Body of pancreas (tissue), 4 donors: ENCODE measurements at places on chromosomes 11 and 22. TPM values are rescaled to one million over a fixed set of nuclear protein-coding genes. Genes with fewer than 3 reads are reported as not detected.

DNA sequence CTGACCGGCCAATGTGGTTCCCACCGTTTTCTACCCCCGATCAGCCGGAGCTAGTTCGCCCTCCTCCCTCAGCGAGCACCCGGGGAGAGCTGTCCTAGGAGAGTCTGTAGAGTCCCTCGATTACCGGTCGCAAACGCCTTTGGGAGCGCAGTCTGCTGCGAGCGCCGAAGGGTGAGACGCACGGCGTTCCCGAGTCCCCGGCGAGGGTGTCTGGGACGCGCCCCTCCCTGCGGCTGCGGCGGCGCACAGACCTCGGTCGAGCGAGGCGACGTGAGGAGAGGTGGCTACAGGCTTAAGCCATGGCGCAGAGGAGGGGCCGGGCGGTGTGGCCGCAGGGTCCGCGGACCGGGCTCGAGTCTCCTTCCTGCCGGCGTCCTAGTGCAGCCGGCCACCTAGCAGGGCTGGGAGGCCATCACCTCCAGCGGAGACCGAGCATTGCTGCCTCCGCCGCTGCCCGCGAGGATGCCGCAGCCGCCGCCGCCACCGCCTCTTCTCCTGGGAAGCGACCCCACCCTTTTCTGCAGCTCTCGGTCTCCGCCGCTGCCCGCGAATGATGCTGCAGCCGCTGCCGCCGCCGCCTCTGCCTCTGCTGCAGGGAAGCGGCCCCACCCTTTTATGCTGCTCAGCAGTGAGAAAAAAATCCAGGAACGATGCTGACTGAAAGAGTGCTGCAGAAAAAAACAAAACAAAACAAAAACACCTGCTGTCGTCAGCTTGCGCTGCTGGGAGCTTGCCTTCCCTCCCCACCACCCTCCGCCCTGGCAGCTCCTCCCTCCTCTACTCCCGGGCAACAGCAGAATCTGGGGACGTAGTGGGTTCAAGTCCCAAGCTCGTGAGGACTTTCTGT, at the start of gene MAP6:
Gene MAP6 (minus strand): TSS at position 588 of the 847 bp plus-strand sequence. CDS start 669 bp downstream, outside the sequence.
- DNase-seq = no peak
- H3K27ac ChIP-seq = no peak within 1 kb of the TSS
- H3K4me1 ChIP-seq = peaks cover 19% of the 10 kb centered on the region

GRCh38 chr11:11320825-11321224, 32.2 kb downstream of the CSNK2A3 start:
- no peak for DNase-seq
- H3K4me3 ChIP-seq = no peak overlapping the region
- no peak overlapping the region for H3K27ac ChIP-seq
- no peaks in the 10 kb centered on the region for H3K27me3 ChIP-seq
- H3K4me1 ChIP-seq = no peaks in the 10 kb centered on the region

CD3E gene
- total RNA-seq = 0.99 TPM

DNA sequence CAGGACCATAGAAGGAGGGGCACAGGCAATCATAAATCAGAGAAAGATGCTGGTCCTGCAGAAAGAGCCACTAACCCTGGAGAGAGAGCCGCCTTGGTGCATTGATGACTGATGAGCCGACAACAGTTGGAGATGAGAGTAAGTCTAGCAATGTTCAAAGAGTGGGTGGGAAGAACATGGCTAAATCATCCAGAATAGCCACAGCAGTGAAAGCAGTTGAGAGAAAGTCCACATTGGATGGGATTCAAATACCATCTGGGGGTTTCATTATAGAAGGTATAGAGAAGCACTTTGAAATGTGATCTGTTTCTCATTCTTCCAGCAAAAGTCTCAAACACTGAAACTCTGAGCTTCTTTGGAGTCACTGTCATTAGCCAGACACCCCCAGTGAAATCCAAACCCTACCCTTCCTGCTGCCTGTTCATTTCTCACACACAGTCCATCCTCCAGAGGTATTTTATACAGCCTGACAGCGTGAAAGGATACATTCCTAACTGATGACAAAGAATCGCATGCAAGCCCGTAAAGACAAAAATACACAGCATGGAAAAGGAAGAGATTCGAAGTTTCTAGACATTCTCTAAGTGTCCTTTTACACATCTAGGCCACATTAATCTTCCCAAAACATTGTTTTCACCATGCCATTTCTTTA, 303.1 kb upstream of the MPPED2 start:
- no peaks in the 10 kb centered on the region for H3K27me3 ChIP-seq
- H3K4me3 ChIP-seq = no peak overlapping the region
- H3K4me1 ChIP-seq = no peaks in the 10 kb centered on the region
- DNase-seq = no peak
- no peak overlapping the region for H3K27ac ChIP-seq

OR5B3 gene
- not detected for total RNA-seq

TPBGL gene
- total RNA-seq = 0.26 TPM

DNA sequence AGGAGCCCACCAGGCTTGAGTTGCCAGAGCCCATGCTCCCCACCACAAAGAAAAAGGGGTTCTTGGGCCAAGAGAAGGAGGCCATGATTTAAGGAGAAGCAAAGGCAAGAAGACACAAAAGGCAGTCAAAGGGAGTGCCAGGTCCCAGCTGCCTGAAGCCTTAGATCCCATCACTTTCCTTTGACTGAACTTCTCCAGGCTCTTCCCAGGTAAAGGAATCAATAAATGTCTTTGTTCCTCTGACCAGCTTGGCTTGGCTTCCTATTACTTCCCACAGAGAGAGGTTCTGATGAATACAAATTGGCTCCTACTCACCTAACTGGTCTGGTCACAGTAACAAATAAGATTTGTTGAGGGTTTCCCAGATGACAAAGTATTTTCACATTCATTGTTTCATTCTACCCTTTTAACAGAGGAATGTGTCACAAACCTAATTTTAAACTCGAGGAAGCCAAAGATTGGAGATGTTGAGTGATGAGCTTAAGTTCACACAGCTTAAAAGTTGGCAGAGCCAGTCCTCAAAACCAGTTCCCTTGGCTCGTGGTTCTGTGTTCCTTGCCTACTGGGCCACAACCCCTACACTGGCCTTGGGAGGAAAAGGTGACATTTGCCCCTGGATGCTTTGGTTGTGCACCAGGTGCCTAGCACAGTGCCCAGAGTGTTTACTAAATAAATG, 96.4 kb upstream of the SESN3 start:
- no peaks in the 10 kb centered on the region for H3K36me3 ChIP-seq
- H3K27ac ChIP-seq = no peak overlapping the region
- no peak overlapping the region for H3K4me3 ChIP-seq
- no peak for DNase-seq
- no peaks in the 10 kb centered on the region for H3K4me1 ChIP-seq

- H3K27ac ChIP-seq = no peak overlapping the region
- peaks cover 10% of the 10 kb centered on the region for H3K36me3 ChIP-seq
- no peak overlapping the region for H3K4me3 ChIP-seq
- no peak for DNase-seq
Observed at GRCh38 chr22:31956360-31956759, 12.0 kb downstream of the YWHAH start.

DNA sequence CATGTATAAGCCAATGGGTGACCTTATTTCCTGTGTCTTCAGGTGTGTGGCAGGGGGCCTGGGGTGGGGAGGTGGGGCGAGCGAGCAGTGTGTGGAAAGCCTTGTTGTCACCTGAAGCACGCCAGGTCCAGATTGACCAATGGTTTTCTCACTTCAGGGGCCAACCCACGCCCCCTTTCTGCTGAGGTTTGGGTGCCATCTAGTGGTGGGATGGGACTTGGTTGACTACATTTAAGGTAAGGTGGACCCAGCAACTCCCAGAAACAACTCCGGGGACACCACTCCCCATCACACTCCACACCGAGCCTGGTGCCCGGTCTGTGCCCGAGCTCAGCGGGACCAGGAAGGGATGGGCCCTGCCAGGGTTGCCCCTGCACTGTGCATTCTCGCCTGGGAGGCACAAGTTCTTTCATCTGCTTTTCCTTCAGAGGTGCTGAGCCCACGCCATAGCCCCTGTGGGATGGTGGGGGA, 40.0 kb downstream of the TPCN2 start:
- H3K27me3 ChIP-seq = no peaks in the 10 kb centered on the region
- no peak overlapping the region for H3K4me3 ChIP-seq
- no peak overlapping the region for H3K27ac ChIP-seq
- no peaks in the 10 kb centered on the region for H3K36me3 ChIP-seq
- peak; percentile 69 for DNase-seq
- peaks cover 14% of the 10 kb centered on the region for H3K4me1 ChIP-seq

DNA sequence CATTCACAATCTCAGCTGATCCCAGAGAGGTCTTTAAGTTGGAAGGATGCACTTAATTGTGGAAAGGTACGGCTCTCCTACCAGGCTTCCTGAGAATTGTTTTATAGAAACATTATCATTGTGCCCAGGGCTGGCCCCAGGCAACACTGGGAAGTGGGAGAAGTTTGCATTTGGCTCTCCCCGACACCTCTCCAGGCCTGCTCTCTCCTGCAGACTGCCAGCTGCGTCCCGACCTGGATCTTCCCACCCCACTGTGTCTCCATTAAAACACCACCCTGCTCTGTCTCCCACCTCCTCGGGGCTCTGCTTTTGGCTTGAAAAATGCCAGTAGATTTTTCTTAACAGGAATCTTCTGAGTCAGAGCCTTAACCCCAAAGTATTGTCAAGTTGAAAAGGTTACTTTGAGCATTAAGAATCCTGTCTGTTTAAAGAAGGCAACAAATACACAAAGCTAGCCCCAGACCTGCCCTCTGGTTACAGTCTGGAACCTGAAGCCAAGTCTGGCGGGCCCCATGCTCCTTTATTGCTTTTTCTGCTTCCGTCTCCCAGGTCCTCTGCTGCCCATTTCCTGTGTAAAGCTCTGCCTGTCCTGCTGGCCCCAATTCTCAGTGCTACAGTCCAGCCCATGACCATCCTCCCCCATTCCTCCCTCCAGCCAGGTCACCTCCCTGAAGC, 530.2 kb downstream of the SOX6 start:
- no peaks in the 10 kb centered on the region for H3K27me3 ChIP-seq
- no peak for DNase-seq
- no peak overlapping the region for H3K4me3 ChIP-seq
- no peaks in the 10 kb centered on the region for H3K36me3 ChIP-seq
